Cortex of kidney (tissue), 1 donor: ENCODE measurements at places on chromosomes 2 and 18.

DNA sequence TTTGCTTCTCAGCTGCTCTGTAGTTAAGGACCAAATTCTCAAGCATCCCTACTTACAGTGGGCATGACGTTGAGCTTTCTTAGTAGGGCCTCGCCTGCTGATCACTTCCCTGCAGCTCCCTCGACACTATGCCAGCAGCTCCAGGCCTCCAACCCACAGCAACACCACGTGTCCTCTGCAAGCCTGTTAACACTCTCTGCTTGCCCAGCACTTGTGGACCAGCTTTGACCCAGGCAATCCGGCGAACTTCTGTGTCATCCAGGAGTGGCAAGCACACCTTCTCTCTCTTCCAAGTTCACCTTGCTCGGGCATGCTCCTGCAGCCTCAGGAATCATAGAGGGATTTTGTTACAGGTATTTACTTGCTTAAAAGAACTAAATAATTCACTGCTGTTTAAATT lies 138.6 kb upstream of the FHL2 start:
- DNase-seq, result no peak

DNA sequence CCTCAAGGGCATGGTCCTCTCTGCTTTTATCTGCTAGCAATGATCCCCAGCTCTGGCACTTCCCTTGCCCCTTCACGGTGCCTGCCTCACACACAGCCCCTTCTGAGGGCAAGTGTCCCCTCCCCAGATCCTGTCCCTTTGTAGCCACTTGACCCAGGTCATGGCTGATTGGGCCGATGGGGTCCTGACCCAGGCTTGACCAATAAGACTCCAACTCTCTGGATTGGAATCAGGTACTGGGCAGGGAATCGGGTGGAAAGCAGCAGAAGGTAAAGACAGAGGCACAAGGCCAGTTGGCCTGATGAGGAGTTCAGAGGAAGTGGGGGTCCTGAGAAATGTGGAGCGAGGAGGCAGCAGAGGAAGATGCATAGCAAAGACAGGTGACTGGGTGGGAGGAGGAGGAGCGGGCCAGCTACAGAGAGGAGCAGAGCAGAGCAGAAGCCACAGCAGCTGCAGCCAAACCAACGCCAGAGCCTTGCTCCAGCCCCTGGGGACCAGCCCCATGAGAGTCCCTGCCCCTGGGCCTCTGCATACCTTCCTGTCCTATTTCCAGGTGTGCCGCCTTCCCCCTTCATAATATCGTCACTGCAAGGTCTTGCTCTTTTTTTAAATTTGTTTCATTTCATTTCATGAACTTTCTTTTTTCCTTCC lies 39.1 kb downstream of the CAPN13 start:
- DNase-seq, result no peak

GRCh38 chr2:236343400-236344161 lies 79.4 kb upstream of the ASB18 start:
- DNase-seq, result no peak

GRCh38 chr2:224114428-224114827 lies 75.3 kb upstream of the SERPINE2 start:
- DNase-seq, result no peak

- DNase-seq, result no peak
Measured at GRCh38 chr2:201642086-201642578, 1.2 kb downstream of the TMEM237 start.
